ENCODE measurements at places on chromosomes 3 and 15. TPM values are rescaled to one million over a fixed set of nuclear protein-coding genes. Genes with fewer than 3 reads are reported as not detected.

- peak; percentile 24 for DNase-seq
Observed at GRCh38 chr15:77069521-77070121, 1.3 kb downstream of the TSPAN3 start.

DNA sequence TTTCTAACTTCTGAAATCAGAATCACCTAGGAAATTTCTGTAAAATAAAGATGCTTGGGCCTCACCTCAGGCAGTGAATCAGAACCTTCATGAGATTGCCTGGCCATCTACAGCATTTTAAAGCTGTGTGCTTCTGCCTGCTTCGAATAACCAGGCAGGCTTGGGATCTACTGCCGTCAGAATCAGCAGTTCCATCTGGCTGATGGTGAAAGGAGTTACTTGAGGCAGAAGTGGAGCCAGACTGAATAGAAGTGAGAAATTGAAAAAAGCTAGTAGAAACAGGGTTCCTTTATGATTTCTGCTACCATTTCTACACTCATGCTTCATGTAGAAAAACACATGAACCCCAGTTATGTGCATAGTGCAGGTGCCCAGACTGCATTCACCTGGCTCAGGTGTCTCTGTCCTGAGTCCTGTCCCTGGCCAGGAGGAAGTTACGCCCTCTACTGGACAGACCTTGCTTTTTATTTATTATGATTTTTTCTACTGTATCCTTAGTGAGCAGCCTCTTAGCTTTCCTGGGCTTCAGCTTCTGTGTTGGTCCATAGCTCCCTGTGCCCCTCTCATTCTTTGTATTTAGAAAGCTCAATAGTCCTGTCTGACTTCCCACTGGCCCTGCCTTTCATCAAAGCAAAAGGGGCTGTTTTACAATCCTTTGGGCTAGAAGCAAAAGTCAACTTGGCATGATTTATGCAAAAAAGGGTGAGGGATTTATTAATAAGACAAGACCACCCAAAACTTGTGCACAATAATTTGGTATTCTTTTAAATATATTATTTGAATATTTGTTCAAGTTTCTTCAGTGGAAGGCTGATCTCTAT lies 200.8 kb upstream of the GOLGA6L4 start:
- DNase-seq = no peak

DNA sequence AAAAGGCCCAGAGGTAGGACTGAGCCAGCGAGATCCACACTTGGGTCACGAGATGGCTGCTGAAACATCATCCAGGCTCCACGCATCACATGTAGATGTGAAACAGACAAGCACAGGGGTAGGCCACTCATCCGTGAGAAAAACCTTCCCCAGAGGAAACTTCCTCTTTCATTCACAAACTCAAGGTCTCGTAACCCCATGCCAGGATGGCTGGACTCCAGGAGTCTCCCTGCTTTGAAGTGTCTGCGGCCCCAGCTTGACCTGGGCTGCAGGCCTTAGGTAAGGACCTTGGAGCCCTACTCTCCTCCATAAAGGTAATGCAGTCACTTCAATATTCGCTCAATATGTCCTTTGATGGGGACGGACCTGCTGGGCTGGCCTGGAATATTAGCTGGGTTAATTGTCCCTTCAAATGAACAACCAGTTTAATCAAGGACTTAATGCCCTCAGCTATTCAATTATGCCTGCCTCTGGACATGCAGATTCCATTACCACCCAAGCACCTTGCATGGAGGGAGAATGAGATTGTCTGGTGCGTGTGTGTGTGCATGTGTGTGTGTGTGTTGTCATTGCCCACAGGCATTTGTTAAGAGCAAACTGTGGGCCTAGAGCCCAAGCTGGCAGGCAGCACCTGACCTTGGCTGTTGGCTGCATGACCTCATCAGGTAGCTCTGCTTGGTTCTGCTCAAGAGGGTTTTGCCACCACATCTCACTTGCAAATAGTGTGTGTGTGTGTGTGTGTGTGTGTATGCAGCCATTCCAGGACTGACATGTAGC lies 186.9 kb upstream of the TLE3 start:
- DNase-seq = no peak

The GOLGA6B gene
- 0.09 TPM for polyA plus RNA-seq

The CHRFAM7A gene
- polyA plus RNA-seq = 3.7 TPM
